ENCODE measurements at places on chromosomes 1 and 21.

DNA sequence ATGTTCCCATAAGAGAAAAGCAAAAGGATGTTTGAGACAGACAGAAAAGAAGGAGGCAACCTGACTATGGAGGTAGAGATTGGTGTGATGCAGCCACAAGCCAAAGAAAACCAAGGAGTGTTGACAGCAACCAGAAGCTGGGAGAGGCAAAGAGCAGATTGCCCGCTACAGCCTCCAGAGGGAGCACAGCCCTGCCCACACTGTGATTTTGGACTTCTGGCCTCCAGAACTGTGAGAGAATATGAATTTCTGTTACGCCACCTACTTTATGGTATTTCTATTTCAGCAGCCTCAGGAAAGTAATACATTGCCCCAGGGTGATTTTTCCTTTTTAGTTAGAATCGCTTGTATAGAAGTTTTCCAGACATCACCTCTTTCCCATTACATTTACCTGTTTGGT is 28.4 kb downstream of the SLAMF6 start:
- H3K27ac ChIP-seq = no peak overlapping the region
- H3K36me3 ChIP-seq = no peaks in the 10 kb centered on the region
- DNase-seq = no peak
- no peaks in the 10 kb centered on the region for H3K4me1 ChIP-seq
- H3K4me3 ChIP-seq = no peak overlapping the region

DNA sequence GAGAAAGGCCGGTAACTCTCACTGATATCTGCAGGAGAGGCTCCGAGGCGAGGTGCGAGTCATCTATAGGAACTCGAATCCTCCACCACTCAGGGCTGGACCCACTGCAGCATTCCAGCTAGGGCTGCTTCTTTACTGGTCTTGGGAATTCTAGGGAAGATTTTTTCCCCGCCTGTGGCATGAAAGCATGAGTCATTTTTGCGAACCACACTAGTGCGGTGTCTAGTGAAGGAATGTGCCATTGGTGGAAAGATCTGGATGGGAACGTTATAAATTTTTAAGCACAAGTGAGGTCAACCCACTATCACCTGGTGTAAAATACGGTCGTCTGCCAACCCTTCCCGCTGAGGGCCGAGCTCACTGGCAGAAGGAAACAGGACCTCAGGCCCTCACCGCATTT is 49.7 kb downstream of the SYF2 start:
- H3K36me3 ChIP-seq = no peaks in the 10 kb centered on the region
- H3K27me3 ChIP-seq = no peaks in the 10 kb centered on the region
- no peak overlapping the region for H3K27ac ChIP-seq
- DNase-seq = no peak
- no peaks in the 10 kb centered on the region for H3K4me1 ChIP-seq
- H3K4me3 ChIP-seq = no peak overlapping the region

DNA sequence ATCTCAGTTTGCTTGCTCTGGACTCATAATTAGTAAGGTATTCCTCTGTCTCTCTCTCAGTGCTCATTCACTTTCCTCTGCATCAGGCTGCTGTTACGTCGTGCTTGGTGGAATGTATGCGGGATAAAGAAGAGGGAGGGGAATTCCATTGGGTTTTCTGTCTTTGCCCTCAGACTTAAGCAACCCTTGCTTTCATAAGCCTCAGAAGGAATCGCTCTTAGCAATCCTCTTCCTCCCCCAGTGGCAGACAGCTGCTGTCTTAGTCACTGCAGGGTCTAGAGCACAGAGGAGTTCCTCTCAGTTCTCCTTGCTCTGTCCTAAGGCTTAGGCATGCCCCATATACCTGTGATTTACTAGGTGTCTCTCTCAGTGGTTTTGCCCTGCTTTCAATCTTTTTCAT is 19.1 kb upstream of the NTMT2 start:
- no peaks in the 10 kb centered on the region for H3K36me3 ChIP-seq
- no peak overlapping the region for H3K27ac ChIP-seq
- no peak overlapping the region for H3K4me3 ChIP-seq
- no peaks in the 10 kb centered on the region for H3K4me1 ChIP-seq
- no peaks in the 10 kb centered on the region for H3K27me3 ChIP-seq

- peaks cover 17% of the 10 kb centered on the region for H3K27me3 ChIP-seq
- no peak overlapping the region for H3K27ac ChIP-seq
- peaks cover 4% of the 10 kb centered on the region for H3K4me1 ChIP-seq
Observed at GRCh38 chr1:228002792-228003191, 4.0 kb upstream of the WNT3A start.

DNA sequence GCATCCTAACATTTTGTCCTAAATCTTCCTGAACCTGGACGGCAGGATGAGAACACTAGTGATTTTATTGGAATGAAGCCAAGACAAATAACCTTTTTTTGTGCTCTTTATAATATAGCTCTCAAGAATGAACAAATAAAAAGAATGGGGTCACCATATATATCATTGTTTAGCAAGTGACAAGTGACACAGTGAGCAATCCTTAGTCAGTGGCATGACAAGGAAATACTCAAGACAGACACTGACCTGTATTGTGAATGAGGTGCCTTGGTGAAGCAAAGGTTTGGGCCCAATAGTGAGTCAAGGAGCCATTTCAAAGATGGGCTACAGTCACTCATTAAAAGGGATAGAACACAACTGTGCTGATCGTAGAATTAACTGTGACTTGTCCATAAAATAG is 35.7 kb downstream of the PTGFR start:
- H3K36me3 ChIP-seq = no peaks in the 10 kb centered on the region
- DNase-seq = no peak
- no peaks in the 10 kb centered on the region for H3K4me1 ChIP-seq
- no peak overlapping the region for H3K27ac ChIP-seq
- no peaks in the 10 kb centered on the region for H3K27me3 ChIP-seq

DNA sequence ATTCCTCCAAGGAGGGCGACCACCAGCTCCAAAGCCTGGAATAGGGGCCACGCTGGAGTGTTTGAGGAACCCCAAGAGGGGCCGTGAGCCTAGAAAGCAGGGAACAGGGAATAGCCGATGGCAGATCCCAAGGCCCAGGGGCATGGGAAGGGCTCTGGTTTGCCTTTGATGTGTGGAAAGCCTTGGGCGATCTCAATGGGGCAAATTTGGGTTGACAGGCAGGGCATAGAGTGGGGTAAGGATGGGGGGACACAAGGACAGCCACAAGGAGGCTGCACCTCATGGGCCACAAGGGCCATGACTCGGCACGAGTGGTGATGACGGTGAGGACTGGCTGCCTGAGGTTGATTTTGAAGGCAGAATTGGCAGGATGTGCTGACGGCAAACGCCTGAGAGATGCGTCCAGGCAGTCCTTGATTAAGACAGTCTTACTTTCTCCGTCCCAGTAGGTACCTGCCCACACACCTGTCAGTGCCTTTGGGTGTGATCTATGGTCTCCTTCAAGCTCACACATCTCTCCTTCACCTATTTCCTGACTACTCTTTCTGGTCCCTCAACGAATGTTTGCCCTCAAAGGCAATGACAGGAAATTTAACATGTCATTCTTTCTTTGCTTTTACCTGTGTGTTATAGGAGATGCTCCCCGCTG is 2.0 kb upstream of the TMPRSS3 start:
- H3K36me3 ChIP-seq = no peaks in the 10 kb centered on the region
- no peaks in the 10 kb centered on the region for H3K4me1 ChIP-seq
- no peak overlapping the region for H3K4me3 ChIP-seq
- H3K27me3 ChIP-seq = no peaks in the 10 kb centered on the region
- H3K27ac ChIP-seq = no peak overlapping the region
- DNase-seq = no peak

GRCh38 chr21:38291874-38292273 is 35.1 kb downstream of the KCNJ15 start:
- peaks cover 10% of the 10 kb centered on the region for H3K4me1 ChIP-seq
- DNase-seq = no peak
- no peaks in the 10 kb centered on the region for H3K27me3 ChIP-seq
- no peak overlapping the region for H3K27ac ChIP-seq

DNA sequence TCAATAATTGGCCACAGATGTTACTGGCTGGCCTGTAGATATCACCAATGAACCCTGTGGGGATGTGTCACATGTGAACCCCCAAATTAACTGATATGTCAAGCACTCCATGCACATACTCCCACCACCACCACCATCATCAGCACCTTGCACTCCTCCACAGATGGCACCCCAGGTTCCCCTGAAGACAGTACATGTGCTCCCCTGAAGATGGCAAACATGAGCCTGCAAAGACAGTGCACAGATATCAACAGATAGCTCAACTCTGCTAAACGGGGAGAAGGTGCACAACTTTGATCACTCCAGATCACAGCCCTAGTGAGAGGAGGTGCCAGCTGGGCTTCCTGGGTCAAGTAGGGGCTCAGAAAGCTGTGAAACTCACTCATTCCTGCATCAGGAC is 74.4 kb downstream of the CLCA4 start:
- H3K27me3 ChIP-seq = no peaks in the 10 kb centered on the region
- H3K36me3 ChIP-seq = no peaks in the 10 kb centered on the region
- H3K4me1 ChIP-seq = no peaks in the 10 kb centered on the region
- H3K4me3 ChIP-seq = no peak overlapping the region

DNA sequence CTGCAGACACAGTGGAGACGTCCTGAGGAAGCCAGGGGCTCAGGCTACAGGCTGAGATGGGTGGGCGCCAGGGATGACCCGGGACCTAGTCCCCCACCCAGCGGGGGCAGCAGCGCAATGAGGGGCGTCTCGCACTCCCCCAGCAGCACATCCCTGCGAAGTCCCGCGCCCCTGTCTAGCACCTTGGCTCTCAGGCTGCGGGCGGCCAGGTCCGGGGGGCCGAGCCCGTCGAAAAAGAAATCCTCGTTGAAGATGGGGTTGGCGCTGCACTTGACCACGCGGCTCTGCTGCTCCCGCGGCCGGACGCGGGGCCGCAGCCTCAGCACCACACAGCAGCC is 1.8 kb downstream of the C2CD4D start:
- no peak for DNase-seq
- peaks cover 14% of the 10 kb centered on the region for H3K4me1 ChIP-seq
- no peak overlapping the region for H3K27ac ChIP-seq
- peak overlapping the region; percentile 77 for H3K4me3 ChIP-seq
- H3K27me3 ChIP-seq = no peaks in the 10 kb centered on the region

DNA sequence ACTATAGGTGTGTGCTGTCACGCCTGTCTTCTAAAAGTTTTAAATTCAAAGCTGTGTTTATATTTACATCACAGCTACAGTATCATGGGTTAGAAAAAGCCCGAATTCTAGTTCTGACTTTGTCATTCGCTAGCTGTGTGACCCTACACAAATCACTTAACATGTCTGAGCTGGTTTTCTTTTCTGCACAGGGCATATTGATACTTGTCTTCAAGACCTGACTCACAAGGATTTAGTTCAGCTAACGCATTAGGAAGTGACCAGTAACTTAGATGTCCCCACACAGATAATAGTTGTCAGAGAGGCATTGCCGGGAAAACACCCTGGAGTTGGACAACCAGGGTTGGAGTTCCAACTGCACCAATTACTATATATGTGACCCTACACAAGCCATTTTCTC is 25.9 kb downstream of the GIPC2 start:
- no peaks in the 10 kb centered on the region for H3K36me3 ChIP-seq
- H3K4me3 ChIP-seq = no peak overlapping the region
- H3K4me1 ChIP-seq = peaks cover 18% of the 10 kb centered on the region
- H3K27me3 ChIP-seq = no peaks in the 10 kb centered on the region
- DNase-seq = no peak

GRCh38 chr1:25107643-25108010 is 124.7 kb downstream of the SYF2 start:
- no peak overlapping the region for H3K27ac ChIP-seq
- no peaks in the 10 kb centered on the region for H3K4me1 ChIP-seq
- no peaks in the 10 kb centered on the region for H3K27me3 ChIP-seq
- DNase-seq = no peak

- DNase-seq = no peak
- no peak overlapping the region for H3K4me3 ChIP-seq
- no peaks in the 10 kb centered on the region for H3K4me1 ChIP-seq
- no peaks in the 10 kb centered on the region for H3K27me3 ChIP-seq
- H3K27ac ChIP-seq = no peak overlapping the region
Observed at GRCh38 chr1:11960715-11961114, 19.5 kb upstream of the MFN2 start.

- no peak overlapping the region for H3K27ac ChIP-seq
- H3K36me3 ChIP-seq = no peaks in the 10 kb centered on the region
- DNase-seq = no peak
- no peaks in the 10 kb centered on the region for H3K27me3 ChIP-seq
Observed at GRCh38 chr1:104264521-104264920, 514.8 kb downstream of the AMY1C start.

DNA sequence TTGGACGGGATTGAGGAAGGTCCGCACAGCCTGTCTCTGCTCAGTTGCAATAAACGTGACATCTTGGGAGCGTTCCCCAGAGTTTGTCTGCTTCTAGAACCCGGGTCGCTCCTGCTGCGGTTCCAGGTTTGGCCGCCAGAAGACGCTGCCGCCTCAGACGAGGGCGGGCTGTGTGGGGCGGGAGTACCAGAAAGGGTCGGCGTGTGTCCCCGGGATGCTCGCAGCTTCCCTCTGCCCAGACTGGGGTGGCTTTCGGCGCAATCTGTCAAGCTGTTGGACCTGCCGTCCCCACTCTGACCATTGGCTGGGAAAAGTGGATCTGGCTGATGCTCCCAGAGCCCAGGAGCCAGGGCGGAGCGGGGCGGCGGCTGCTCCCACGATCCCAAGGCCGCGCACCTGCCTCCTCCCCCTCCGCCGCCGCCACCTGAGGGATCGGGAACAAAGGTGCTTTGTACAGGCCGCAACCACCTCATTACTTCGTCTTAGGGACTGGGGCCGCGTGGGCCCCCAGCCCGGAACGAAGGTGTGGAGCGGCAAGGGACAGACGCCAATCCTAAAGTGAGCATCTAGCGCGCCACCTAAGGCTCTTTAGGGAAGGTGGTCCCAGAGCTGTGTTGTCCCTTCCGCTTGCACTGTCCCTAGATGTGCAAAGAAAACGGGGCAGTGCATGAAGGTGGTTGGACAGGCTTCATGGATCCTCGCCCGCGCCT is 683 bp upstream of the EFNA4 start:
- no peaks in the 10 kb centered on the region for H3K27me3 ChIP-seq
- H3K4me3 ChIP-seq = peak overlapping the region; percentile 96
- H3K4me1 ChIP-seq = peaks cover 35% of the 10 kb centered on the region

- no peaks in the 10 kb centered on the region for H3K27me3 ChIP-seq
- peaks cover 16% of the 10 kb centered on the region for H3K4me1 ChIP-seq
- peak overlapping the region; percentile 85 for H3K4me3 ChIP-seq
- peak overlapping the region; percentile 53 for H3K27ac ChIP-seq
Observed at GRCh38 chr21:33916200-33916567, 580 bp upstream of the ATP5PO start.

GRCh38 chr1:233639611-233640010 is 25.7 kb downstream of the KCNK1 start:
- no peaks in the 10 kb centered on the region for H3K36me3 ChIP-seq
- no peak for DNase-seq
- no peak overlapping the region for H3K27ac ChIP-seq
- H3K4me3 ChIP-seq = no peak overlapping the region
- no peaks in the 10 kb centered on the region for H3K4me1 ChIP-seq

GRCh38 chr1:170010443-170010842 is 64.1 kb downstream of the KIFAP3 start:
- no peak overlapping the region for H3K27ac ChIP-seq
- H3K4me3 ChIP-seq = no peak overlapping the region
- peaks cover under 1% of the 10 kb centered on the region for H3K36me3 ChIP-seq
- DNase-seq = no peak
- H3K27me3 ChIP-seq = no peaks in the 10 kb centered on the region
- no peaks in the 10 kb centered on the region for H3K4me1 ChIP-seq

- no peak overlapping the region for H3K27ac ChIP-seq
- no peak for DNase-seq
- no peaks in the 10 kb centered on the region for H3K27me3 ChIP-seq
- no peaks in the 10 kb centered on the region for H3K36me3 ChIP-seq
Observed at GRCh38 chr1:229879746-229880145, 187.3 kb upstream of the GALNT2 start.

GRCh38 chr1:20949871-20950590 is 162.9 kb upstream of the HP1BP3 start:
- no peaks in the 10 kb centered on the region for H3K4me1 ChIP-seq
- no peak overlapping the region for H3K4me3 ChIP-seq
- H3K27me3 ChIP-seq = no peaks in the 10 kb centered on the region
- DNase-seq = no peak
- H3K27ac ChIP-seq = no peak overlapping the region
